ENCODE measurements at places on chromosomes 4 and X.

GRCh38 chr4:93183576-93183975 is 645.0 kb upstream of the ATOH1 start:
- DNase-seq, result no peak

DNA sequence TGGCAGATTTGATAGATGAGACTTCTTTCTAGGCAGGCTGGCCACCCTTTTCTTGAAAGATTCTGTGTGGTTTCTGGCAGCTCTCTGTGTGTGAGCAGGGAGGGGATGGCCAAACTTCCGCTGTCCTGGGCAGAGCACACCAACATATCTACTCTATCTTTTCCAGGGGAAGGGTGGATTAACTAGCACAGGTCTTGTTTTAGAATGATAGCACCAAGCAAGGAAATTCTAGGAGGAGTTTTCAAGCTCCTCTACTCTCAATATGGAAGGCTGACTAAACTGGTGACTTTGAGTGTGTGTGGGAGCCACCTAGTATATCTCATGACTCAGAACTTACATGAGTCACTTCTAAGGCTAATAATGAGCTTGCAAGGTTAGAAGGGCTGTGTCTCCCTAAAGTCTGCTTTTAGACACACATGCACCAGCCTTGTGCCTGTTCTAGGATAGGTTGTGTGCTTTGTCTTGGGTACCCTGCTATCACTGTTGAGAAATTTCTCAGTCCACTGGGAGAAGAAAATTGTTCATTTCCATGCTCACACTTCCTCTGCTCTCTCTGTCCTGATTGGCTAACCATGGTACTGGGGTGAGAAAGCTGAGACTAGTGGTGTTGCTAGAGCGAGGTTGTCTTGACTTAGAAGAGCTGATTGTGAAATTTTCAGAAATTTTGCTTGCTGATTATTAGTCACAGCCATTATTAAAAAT is 72.9 kb downstream of the YIPF6 start:
- DNase-seq, result no peak

DNA sequence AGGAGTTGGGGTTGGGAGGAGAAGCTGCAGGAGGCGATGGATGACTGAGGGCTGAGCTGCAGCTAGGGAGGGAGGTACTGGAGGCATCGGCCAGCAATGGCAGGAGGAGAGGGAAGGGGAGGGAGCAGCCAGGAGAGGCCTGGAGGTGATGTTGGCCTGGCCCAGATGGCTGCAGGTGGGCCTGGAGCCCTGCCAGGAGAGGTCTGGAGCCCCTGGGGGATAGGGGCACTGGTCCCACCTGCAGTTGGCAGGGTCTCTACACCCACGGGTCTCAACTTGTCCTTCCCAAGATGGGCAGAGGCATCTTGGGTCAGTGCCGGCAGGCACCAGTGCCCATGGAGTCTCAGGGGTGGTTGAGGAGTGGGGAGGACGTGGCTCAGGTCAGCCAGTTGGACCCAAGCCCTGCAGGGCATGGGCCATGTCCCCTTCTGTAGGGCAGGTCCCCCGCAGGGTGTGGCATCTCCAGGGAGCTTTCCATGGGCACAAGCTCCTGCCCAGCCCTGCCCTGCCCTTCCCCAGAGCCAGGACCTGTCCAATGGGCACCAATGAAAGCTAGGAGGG is 2.7 kb upstream of the MXD4 start:
- DNase-seq, result no peak

GRCh38 chr4:6751611-6752485 is 30.7 kb upstream of the KIAA0232 start:
- DNase-seq, result no peak

DNA sequence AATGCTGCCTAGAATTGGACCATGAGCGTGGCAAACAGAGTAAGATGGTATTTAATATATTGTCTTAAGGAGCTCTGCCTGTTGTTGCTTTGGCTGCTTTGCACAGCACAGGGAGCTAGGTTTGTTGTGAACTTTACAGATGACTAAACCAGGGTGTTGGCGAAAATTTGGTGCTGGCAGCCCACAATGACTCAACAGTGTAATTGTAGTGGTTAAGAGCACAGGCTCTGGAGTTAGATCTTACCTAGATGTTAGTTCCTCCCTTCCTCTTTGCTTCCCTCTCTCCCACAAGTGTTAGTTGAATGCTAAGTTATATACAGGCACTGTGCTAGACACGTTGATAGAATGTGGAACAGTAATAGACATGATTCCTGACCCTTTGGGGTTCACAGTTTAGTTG is 128.9 kb upstream of the TRPC5 start:
- DNase-seq, result peak; percentile 12

DNA sequence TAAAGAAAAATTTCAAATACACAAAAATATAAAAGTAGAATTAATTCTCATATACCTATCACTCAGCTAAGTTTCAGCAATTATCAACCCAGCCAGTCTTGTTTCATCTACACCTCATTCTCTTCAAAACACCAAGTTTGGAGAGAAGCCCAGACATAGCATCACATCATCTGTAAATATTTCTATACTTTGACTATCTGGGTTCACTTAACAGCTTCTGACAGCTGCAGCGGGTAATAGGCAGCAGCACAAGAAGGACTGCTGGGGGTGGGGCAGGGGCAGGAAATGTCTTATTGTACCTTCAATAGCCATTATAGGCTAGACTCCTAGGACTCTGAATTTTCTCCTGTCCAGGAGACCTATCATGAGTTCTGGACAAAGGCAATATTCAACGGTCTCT is 54.1 kb downstream of the PHF8 start:
- no peak for DNase-seq

DNA sequence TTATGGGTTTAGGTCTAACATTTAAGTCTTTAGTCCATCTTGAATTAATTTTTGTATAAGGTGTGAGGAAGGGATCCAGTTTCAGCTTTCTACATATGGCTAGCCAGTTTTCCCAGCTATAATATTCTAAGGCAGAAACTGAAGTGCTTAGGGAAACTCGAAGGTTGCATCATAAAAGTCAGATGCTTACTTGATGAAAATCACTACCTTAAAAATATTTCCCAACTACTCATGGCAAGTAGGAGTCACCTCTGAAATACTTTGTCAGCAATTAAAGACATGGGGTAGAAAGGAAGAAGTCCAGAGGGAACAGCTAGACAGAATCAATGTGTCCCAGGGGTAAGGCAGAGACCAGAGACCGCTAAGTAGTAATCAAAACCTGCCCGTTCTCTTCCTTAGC is 6.3 kb upstream of the AP1S2 start:
- no peak for DNase-seq
